ENCODE measurements at places on chromosomes 7 and 10.

- no peak for DNase-seq
Measured at GRCh38 chr10:98382691-98383101, 32.3 kb downstream of the PYROXD2 start.

- no peak for DNase-seq
Measured at GRCh38 chr7:40043164-40043563, 91.3 kb downstream of the MPLKIP start.

- DNase-seq = no peak
Measured at GRCh38 chr7:148687555-148687954, 11.1 kb upstream of the CUL1 start.

DNA sequence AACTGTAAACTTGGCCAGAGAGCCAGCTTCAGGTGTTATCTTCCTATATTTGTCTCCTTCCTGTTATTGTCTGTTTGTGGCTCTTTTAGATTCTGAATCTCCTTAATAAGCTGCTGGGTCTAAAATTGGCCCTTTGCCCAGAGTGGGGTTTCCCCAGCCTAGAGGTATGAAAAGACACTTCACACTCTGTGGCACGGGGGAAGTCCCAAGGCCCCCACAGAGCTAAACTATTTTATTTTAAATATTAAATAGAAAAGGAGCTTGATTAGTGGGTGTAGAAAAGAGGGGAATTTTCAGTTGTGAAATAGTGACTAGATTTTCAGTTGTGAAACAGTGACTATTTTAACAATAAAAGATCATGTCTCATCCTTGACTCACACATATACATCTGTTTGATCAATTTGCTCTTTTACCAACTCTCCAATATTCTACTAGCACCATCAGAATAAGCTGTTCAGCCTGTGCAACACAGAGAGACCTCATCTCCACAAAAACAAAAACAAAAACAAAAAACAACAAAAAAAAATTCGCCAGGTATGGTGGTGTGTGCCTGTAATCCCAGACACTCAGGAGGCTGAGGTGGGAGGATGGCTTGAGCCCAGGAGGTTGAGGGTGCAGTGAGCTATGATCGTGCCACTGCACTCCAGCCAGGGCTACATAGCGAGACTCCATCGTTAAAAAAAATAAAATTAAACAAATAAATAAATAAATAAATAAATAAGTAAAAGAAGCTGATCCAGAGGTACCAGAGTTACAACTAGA, 24.9 kb upstream of the ADO start:
- peak; percentile 88 for DNase-seq

- no peak for DNase-seq
Measured at GRCh38 chr10:50385624-50386023, 134.3 kb upstream of the ASAH2 start.

- DNase-seq = no peak
Measured at GRCh38 chr7:76060842-76061241, 12.9 kb downstream of the MDH2 start.

- no peak for DNase-seq
Measured at GRCh38 chr7:44132039-44132438, 8.7 kb upstream of the POLD2 start.

DNA sequence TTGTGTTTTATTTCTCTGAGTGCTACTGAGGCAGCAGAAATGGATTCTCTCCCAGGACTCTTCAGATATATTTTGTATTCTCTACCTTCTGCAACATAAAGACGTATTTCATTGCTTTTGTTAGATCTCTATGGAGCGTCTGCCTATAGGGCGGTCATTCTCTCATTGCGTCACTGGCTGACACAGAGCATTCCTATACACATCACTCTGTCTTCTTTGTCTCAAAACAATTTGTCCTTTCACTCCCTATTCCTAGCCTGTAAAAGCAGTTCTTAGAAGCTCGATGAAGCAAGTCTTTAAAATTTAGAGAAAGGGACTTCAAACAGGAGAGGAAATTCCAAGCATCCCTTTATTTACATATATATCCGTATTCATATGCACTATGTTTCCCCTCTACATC, 120.6 kb downstream of the CPED1 start:
- no peak for DNase-seq

DNA sequence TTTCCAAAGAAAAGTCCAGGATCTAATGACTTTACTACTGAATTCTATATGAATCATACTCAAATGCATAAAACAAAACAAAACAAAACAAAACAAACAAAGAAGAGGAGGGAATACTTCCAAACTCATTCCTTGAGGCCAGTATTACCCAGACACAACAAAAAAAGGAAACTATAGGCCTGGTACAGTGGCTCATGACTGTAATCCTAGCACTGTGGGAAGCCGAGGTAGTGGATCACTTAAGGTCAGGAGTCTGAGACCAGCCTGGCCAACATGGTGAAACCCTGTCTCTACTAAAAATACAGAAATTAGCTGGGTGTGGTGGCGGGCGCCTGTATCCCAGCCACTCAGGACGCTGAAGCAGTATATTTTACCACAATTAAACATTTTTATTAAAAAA, 114.6 kb downstream of the NRBF2 start:
- no peak for DNase-seq

DNA sequence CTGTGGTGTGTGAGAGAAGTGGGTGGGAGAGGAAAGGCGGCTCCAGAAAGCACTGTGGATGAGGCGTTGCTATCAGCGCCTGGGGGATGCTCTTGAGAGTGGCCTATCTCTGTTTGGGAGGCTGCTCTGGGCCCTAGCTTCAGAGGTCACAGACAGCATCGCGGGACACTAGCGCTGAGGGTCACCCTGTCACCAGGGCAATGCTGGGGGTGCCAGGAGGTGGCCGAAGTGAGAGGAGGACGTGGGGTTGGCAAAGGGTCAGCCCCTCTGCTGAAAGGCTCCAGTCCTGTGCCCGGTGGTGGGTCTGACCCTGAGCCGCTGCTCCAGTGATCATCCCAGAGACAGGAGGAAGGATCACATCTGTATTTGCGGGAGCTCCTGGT, 3.0 kb upstream of the TACR2 start:
- DNase-seq = no peak

- no peak for DNase-seq
Measured at GRCh38 chr10:132455986-132456847, 59.2 kb downstream of the PWWP2B start.

- DNase-seq = no peak
Measured at GRCh38 chr10:48778193-48778857, 93.7 kb downstream of the WDFY4 start.

- no peak for DNase-seq
Measured at GRCh38 chr10:7471720-7472367, 61.0 kb upstream of the SFMBT2 start.

GRCh38 chr10:109945473-109946177, 22.3 kb upstream of the XPNPEP1 start:
- no peak for DNase-seq

DNA sequence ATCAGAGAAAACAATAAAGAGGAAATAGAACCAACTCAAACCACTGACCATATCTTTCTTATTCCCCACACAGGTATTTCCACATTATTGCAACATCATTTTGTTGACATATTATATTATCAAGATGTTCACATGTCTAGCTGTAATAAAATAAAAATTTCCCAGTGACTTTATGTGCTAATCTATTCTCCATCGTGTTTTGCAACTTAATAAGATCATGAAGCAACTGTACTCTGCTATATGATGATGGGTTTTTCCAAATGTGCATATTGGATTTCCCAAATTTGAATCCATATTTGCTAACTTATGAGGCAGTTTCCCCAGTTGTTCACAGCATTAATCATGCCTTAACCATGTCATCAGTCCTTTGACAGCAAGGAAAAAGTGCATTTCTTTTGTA, 127.8 kb downstream of the ITGB8 start:
- no peak for DNase-seq

DNA sequence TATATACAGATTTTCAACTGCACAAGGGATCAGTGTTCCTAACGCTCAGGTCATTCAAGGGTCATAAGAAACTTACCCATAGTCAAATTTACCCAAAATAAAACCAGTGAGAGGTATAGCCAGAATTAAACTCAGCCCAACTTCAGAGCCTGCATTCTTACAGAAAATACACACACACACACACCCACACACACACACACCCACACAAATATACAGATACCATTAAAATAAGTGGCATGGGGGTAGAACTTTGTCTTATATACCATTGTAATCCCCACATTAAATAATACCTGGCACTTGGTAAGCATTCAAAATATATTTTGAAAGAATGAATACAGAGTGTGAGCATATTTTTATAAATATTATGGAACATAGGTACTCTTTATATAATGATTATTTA, 93.8 kb downstream of the CHCHD3 start:
- DNase-seq = no peak

DNA sequence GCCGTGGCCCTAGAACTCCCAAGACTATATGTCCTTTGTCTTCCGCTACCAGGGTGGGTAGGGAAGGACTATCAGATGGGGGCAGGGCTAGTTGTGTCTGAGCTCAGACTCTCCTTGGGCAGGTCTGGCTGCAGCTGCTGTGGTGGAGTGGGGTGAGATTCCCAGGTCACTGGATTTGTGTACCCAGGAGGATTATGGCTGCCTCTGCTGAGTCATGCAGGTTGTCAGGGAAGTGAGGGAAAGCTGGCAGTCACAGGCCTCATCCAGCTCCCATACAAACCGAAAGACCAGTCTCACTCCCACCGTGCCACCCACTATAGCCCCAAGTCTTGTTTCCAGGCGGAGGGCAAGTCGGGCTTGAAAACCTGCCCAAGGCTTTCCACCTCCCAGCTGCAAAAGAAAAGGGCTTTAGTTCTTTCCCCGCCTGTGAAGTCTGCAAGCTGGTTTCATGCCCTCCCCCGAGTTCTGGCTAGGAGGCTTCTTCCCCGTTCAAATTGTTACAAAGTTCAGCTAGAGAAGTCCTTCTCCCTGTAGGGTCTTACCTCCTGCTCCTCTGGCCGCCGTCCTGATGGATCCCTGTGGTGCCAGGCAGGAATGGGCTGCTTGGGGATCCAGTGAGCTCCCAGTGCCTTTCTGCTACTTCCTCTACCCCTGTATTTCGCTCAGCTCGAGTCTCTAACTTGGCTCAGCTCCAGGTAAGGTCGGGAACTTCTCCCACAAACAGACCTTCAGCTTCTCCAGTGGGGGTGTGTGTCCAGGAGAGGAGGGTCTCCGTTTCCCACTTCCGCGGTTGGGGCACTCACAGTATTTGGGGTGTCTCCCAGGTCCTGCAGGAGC, 106.8 kb upstream of the FGL2 start:
- no peak for DNase-seq

DNA sequence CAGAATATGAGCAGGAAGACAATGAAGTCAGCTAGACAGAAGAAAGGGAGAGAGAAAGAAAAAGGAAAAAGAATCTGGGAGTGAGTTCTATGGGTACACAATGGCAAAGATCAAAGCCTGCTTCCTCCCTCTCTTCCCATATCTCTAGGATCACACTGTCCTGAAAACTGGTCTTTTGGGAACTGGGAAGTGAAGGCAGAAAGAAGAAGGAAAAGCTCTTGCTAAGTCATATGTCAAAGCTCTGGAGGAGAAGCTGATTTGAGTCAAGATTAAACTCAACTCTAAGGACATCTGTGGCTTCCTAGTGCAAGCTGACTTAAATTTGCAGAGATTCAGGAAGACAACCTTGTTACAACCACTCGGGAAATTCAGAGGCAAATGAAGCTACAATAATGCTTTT, 147.5 kb downstream of the DOCK4 start:
- no peak for DNase-seq

DNA sequence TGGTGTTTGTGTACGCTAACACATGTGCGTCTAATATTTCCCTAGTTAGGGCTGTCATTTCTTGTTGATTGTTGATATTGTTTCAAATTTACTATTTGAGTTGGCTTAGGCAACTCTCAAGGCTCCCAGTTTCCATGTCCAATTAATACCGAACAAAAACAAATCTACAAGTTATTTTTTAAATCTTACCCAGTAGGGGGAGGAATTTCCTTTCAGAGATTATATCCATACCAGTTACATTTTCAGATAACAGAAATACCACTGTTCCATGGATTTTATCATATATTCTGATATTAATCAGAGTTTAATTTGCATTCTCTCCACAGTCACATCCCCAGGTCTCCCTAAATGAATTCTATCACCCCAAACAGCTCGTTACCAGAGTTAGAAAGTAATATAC, 7.2 kb upstream of the AKR1B10 start:
- no peak for DNase-seq

GRCh38 chr7:70215491-70215890, 617.2 kb downstream of the AUTS2 start:
- no peak for DNase-seq

DNA sequence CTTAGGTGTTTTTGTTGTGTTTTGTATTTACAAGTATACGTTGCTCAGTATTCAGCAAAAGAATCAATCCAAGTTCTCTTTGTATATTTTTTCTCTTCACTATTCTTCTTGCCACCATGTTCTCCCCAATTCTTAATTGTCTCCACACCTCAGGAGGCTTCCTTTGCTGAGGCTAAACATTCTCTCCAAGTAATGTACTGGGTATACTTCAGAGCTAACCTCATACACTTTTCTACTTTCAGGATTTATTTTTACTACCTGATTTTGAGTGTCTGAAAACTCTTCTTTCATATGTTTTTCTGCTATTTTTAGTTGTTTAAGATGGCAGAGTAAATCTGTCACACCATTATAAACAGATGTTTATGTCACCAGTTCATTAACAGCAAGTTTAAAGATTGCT, 354.8 kb upstream of the KCND2 start:
- no peak for DNase-seq

DNA sequence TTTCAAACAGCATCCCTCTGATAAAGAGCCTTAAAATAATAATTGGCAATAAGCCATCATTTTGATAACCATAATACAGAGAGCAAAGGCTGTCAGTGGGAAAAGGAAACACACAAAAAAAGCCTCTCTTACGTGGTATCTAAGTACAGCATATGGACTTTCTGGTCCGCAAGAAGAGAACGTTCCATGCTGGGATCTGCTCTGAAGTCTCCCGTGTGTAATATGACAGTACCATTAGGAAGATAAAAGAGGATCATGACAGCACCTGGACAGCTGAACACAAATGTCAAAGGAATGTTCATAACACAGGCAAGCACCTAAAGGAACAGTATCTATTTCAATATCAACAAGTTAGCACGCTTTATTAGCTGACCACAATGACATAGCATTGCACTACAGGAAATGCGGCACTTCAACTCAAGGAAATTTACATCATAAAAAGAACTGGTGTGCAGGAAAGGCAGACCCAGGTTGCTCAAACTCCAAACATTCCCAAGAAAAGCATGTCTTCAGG, 9.9 kb downstream of the DCLRE1A start:
- no peak for DNase-seq

GRCh38 chr7:159370-160270, 32.8 kb upstream of the FAM20C start:
- DNase-seq = no peak

DNA sequence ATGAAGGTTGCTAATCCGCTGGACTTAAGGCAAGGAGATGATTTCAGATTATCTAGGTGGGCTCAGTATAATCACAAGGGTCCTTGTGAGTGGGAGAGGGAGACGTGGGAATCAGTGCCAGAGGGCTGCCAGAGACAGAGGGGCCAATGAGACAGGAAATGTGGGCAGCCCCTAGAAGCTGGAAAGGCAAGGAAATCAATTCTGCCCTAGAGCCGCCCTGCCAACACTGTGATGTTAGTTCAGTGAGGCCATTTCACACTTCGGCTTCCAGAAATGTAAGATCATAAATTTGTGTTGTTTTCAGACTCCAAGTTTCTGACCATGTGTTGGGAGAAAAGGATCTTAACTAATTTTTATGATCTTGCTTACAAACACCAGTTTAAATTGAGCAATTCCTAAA, 3.6 kb upstream of the GPNMB start:
- DNase-seq = no peak

GRCh38 chr7:82152858-82153257, 290.7 kb downstream of the CACNA2D1 start:
- no peak for DNase-seq

GRCh38 chr10:97707134-97707861, 6.2 kb upstream of the MARVELD1 start:
- no peak for DNase-seq

- DNase-seq = no peak
Measured at GRCh38 chr7:99919814-99920112, 433 bp upstream of the TRIM4 start.

All from stimulated activated CD4-positive, alpha-beta T cell treated with anti-CD3 and anti-CD28 coated beads, TNF-alpha, amount 100 ng/mL, for 4 hours (primary cell).